Activated CD4-positive, alpha-beta T cell treated with anti-CD3 and anti-CD28 coated beads for 4 hours (primary cell): ENCODE measurements at places on chromosomes 6 and 20.
A peak's percentile ranks its signal among the peaks of the same experiment; 100 is the strongest.

DNA sequence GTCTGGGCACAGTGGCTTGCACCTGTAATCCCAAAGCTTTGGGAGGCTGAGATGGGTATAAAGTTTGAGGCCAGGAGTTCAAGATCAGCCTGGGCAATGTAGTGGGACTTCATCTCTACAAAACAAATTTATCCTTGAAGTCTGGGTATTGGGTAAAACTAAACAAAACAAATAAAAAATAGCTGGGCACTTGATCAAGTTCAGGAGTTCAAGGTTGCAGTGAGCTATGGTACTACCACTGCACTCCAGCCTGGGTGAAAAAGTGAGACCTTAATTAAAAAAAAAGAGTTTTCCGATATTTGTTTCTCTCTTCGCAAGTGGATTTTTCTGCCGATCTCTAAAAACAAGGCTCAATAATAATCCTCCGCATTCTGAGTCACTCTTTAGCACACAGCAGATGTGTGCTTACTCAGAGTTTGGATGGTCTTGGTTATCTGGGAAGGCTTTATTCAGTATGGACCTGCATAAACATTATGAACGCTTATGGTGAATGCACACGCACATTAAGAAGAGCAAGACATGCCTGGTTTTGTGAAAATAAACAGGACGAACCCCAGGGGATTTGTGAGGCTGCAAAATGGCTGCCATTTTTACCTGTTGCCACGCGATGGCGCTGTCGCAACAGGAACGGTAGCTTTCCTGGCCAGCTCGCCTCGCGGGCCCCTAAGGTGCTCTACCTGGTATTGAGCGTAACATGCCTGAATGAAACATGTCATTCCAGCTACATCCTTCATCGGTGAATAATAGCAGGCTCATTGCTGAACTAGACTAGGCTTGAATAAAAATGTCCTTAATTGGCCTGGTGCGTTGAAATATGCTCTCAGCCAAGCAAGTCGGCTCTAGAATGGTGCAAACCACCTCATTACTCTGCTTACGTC is 6.0 kb downstream of the OPN5 start:
- peak; percentile 28 for DNase-seq

GRCh38 chr6:81126150-81126549 is 626.3 kb downstream of the TENT5A start:
- no peak for DNase-seq

DNA sequence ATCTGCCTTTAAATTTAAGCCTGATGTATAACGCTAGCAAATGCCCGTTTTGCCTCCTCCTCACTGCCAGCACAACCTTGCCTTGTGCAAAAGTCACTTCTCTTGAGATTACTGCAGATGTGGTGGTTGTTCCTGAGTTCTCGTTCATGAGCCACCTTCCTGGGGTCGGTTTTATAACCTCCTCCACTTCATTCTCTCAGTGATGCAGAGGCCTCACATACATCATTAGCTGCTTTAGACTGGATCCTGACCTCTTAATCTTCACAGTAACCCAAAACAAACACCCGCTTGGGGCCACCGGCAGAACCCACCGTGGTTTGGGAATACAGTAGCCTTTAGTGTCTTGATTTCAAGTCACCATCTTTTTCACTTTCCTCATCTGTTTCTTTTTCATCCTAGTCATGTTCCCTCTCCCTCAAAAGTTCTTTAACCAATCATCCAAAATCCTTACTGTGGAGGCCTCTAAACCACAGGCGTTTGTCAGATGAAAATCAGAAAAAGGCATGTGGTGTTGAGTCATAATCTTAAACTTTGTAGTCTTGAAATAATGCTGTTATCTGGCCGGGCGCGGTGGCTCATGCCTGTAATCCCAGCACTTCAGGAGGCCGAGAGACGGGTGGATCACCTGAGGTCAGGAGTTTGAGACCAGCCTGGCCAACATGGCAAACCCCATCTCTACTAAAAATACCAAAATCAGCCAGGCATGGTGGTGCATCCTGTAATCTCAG is 430.3 kb upstream of the SOX4 start:
- no peak for DNase-seq

DNA sequence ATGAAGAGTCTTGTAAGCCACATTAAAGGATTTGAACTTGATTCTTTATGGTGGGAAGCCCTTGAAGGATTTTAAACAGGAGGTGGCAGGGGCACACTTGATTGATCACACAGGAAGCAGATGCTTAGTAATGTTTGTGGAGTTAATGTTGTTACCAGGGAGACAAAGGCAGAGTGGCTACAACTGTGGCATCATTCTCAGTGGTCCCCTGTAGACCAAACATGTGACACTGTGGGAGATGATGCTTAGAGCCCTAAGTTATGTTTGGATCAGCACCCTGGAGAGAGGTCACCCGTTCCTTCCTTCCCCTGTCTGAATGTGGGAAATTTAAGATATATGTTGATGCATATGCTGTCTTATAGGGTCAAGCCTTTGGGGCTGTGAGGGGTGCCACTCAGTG is 53.2 kb downstream of the EIF2S2 start:
- no peak for DNase-seq

- DNase-seq = peak; percentile 63
Observed at GRCh38 chr6:149190224-149190831, 127.2 kb upstream of the TAB2 start.

- no peak for DNase-seq
Observed at GRCh38 chr6:163955096-163955495, 540.6 kb downstream of the QKI start.

GRCh38 chr6:19873031-19873430 is 35.9 kb downstream of the ID4 start:
- DNase-seq = no peak

DNA sequence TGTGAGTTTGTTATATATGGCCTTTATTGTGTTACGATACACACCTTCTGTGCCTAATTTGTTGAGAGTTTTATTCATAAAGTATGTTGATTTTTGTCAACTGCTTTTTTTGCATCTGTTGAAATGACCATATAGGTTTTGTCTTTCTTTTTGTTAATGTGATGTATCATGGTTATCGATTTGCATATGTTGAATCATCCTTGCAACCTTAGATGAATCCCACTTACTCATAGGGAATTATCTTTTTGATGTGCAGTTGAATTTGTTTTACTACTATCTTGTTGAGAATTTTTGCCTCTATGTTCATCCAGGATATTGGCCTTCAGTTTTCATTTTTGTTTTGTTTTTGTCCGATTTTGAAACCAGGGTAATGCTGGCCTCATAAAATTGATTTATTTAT is 45.7 kb upstream of the TPD52L1 start:
- no peak for DNase-seq

- DNase-seq = no peak
Observed at GRCh38 chr6:151847064-151847463, 39.6 kb downstream of the ESR1 start.

- no peak for DNase-seq
Observed at GRCh38 chr20:9660236-9660868, 146.0 kb downstream of the LAMP5 start.

- DNase-seq = no peak
Observed at GRCh38 chr6:69784595-69785377, 12.0 kb downstream of the LMBRD1 start.

GRCh38 chr6:163741743-163742363 is 327.3 kb downstream of the QKI start:
- no peak for DNase-seq

GRCh38 chr20:48847498-48848205 is 19.9 kb upstream of the PREX1 start:
- DNase-seq = no peak

GRCh38 chr6:70412252-70413113 is 825 bp upstream of the FAM135A start:
- no peak for DNase-seq

DNA sequence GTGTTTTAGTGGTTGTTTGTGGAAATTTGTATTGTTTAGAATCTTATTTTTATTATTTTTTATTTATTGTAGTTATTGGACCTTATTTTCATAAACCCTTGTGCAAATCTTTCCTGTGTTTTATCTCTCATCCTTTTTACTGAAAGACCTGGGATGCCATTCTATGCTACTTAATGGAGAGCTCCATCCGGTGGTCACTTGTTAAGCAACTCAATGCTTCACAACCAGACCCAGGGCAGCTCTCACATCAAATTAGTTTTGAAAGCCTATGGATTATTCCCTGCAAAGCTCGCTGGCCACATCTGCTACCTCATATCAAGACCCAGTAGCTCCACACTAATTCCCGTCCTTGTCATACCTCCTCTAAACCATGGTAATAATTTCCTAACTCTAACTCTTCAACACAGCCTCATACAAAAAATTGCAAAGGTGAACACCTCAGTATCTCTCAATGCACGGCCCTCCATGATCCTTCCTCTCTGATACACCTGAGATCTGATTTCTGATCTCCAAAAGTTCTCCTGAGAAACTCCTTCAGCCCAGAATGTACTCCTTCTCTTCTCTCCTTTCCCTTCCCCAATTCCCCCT is 296.6 kb upstream of the MANEA start:
- DNase-seq = no peak

- no peak for DNase-seq
Observed at GRCh38 chr6:106159531-106159940, 73.4 kb downstream of the PRDM1 start.

DNA sequence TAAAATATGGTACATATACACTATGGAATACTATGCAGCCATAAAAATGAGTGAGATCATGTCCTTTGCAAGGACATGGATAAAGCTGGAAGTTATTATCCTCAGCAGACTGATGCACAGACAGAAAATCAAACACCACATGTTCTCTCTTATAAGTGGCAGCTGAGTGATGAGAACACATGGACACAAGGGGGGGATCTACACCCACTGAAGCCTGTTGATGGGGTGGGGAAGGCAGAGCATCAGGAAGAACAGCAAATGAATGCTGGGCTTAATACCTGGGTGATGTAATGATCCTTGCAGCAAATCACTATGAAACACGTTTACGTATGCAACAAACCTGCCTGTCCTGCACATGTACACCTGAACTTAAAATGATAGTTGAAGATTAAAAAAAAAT is 71.3 kb downstream of the MANEA start:
- DNase-seq = no peak

GRCh38 chr6:75023634-75024033 is 182.2 kb downstream of the COL12A1 start:
- DNase-seq = no peak

- no peak for DNase-seq
Observed at GRCh38 chr6:134247844-134248580, 69.9 kb downstream of the SGK1 start.

DNA sequence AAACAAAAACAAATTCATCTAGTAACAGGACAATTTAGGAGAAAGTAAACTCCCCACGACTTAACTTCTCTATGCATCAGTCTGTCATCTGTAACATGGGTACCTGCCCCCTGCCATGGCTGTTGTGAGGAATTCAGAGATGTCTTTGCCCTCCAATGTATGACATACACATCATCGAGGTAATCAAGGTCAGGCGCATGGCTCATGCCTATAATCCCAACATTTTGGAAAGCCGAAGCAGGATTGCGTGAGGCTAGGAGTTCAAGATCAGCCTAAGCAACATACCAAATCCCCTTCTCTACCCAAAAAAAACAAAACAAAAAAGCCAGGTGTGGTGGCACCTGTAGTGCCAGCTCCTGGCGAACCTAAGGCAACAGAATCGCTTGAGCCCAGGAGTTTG is 9.0 kb downstream of the EEF1A1 start:
- no peak for DNase-seq

DNA sequence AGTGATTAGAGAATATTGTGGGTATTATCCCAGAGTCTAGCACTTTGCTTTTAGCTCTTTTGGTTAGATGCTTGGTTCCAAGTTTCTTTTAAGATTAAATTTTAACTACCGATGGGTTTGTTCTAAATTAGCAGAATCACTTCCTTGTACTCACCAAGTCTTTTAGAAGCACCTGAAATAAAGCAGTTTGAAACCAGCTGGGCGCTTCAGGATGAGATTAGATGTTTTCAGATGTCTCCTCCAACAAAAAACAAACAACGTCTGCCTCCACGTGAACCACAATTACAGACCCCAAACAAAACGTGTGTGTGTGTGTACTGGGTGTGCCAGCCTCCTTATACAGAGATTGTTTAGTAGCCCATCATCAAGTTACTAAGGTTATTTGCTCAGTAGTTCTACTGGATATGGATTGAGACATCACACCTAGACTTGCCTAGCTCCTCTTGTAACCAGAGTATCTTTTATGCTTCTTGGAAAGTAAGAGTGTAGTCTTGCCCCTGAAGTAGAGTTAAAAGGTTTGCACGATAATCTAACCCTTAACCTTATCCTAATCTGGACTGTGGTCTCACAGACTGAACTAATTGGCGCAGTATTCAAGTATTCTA is 2.3 kb downstream of the DSTN start:
- no peak for DNase-seq

DNA sequence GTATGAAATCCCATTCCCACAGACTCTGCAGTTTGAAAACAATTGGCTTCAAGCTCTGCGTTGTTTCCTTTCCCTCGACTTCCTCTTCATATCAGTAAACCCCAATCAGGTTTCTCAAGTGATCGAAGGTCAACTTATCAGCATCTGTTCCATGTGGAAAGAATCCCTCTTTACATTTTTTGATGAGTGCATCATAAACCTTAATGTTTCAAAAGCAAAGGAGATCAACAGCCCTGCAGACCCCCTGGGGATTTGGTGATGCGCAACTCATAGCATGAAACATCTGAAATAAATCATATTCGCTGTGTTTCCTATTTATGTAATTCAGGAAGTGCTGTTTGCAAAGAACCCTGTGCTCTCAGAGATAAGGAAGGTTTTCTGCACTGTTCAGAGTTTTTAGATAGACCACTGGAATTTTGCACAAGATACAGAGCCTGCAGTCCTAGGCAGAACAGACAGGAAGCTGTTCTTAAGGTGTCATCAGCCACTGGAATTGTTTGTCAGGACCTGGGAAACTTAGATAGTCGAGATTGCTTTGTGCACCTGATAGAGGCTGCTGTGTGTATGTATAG is 216.0 kb downstream of the HIVEP2 start:
- DNase-seq = no peak

DNA sequence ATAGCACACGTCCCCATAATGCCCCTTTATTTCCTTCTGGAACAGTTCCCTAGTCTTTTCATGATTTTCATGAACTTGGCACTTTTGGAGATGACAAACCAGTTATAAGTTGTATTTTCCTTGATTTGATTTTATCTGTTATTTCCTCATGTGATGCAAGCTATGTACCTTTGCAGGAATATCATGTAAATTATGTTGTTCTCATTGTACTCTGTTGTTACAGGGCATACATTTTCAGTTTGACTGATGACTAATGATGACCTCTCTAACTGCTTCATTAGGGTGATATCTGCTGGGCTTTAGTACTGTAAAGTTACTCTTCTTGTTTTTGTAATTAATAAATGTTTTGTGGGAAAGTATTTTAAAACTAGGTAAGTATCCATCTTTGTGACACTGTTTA is 147.3 kb downstream of the ZFAND3 start:
- no peak for DNase-seq
